ENCODE measurements at places on chromosomes 6 and 20.

DNA sequence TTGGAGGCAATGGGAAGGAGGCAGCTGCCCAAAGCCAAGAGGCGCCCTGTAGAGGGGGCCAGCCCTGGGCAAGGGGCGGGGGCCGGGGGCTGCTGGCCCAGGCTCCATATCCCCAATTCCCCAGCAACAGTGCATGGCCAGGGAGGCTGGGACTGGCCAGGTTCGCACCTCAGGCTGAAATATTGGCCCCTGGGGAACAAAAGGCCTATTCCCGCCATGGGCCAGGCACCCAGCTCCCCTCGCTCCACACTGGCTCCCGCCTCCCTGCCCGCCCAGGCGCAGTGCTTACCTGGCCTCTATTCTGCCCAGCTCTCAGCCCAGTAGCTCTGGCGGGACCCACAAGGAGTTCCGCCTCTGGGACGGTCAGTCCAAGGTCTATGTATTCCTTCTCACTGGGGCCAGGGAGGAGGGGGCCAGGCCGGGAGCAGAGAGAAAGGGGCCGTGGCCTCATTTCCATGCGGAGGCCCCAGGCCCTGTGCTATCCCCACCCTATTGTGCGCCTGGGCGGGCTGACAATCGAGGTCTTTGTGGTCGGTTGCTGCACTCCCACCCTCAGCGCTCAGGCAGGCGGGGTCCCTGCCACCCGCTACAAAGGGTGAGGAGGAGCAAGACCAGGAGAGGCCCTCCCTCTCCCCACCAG lies 42.3 kb downstream of the YTHDF1 start:
- no peak for DNase-seq

GRCh38 chr6:138594758-138595140 lies 95.5 kb upstream of the NHSL1 start:
- DNase-seq, result no peak

DNA sequence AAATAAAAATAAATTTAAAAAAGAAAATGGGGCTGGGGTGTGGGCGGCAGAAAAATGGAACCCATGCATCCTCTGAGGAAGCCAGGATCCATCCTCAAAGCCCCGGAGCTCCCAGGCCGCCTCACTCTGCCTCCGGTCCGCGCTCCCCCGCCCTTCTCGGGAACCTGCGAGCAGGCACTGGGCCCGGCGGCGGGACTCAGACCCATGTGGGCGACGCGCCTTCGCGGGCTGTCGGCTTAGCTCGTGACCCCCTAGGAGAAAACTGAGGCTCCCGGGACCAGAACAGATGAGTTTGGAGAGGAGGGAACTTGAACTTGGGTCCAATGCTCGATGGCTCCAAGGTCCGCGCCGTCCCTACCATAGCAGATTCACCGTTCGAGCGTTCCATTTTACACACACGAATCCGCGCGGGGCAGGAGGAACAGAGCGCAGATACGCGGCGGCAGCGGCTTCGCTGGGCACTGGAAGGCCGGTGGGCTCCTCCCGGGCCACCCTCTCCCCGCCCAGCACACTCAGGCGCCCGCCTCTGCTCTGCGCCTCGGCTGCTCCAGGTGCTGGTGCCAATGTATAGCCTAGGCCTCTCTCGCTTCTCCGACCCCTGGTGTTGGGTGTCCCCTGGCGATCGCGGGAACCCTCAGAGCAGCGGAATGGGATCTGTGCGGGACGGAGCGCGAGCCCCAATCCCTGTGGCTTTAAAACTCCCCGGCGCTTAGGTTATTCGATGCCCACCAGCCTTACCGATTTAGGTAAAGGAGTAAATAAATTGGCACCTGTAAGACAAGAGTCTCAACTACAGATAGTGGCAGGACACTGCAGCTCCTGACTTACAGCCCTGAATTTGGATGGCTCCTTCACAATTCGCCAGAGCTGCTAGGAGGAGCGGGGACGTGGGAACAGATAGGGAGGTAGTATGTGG lies 39.2 kb downstream of the DPPA5 start:
- no peak for DNase-seq

GRCh38 chr6:126947070-126947469 lies 171.4 kb upstream of the RSPO3 start:
- DNase-seq, result no peak

DNA sequence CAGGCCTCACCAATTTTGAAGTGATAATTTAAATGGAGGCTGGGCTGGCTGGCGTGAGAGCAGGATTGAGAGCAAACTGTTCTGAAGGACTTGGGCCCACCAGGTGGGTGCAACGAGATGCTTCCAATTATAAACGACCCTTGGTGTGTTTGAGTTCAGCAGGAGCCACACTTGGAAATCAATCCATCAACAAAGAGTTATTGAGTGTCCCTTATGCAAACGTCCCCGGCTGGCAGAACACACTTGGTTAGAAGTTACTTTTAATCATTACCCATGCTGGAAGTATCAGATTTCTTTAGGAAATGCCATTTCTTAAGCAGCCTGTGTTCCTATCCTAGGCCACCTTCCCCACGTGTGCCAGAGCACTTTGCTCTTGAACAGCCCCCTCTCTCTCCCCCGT lies 37.8 kb upstream of the ZNF831 start:
- DNase-seq, result no peak

DNA sequence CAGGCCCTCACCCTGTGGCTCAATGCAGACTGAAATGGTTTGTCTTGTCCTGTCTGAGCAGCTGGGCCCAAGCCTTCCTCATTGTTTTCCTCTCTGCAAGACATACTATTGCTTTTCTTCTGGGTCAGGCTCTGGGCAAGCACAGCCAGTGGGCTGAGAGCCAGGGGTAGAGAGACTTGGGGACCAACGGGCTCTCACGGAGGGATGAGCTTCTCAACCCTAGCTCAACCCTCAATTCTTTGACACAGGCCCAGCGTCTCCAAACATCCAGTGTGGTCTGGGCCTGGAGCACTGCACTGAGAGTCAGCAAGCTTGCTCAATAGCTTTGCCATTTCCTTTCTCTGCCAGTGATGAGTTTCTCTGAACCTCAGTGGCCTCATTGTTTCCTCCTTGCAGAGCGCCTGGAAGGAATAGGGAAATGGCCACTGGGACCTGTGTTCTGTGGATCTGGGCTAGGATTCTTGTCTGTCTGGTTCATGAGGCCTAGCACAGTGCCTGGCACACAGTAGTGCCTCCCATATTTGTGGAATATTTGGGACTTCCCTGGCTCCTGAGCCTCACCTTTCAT lies 9.3 kb downstream of the ANGPT4 start:
- DNase-seq, result no peak

- DNase-seq, result no peak
Measured at GRCh38 chr6:76681781-76682180, 609.3 kb upstream of the IMPG1 start.

GRCh38 chr6:28764014-28764723 lies 159.6 kb downstream of the TRIM27 start:
- DNase-seq, result no peak

GRCh38 chr6:41692730-41693129 lies 42.7 kb downstream of the TFEB start:
- DNase-seq, result no peak

DNA sequence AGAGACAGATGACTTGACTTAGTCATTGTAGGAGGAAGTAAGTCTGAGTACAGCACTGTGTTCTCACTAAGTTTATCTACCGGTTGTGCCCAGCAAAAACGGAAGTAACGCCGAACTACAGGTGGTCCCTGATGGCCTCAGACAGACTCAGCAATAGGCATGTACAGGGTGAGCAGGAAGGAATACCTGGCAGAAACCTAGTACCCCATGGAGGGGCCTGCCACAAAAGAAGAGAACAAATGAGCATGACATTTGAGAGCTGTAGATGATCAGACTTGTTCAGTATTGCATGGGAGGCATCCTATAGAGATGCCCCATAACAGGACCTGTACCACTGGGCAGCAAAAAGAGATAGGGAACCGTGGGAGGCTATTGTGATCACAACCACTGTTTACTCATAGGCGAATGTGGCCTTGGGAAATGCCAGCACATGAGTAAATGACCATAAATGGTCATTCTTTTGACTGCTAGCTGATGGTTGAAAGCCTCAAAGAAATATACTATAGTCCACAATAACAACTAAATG lies 106.4 kb upstream of the TAB2 start:
- no peak for DNase-seq

- no peak for DNase-seq
Measured at GRCh38 chr6:44058617-44059358, 68.5 kb downstream of the MRPL14 start.

- DNase-seq, result no peak
Measured at GRCh38 chr6:108661982-108662381, 101.3 kb downstream of the FOXO3 start.

DNA sequence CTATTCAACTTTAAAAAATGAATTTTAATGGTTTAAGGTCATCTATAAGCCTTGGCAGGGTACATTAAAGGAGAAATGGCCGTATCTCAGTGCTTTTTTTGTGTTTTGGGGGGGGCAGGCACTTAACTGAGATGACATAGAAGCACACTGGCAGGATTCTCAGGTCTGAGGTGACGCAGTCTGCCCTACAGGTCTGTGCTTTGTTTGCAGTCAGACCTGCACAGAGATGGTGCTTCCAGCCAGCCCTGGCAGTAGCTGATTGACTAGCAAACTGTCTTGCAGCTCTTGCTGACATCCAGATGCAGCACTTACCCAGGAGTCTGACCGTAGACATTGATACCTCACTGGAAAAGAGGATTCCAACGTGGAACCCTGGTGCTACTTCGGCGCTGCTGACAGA lies 249.1 kb downstream of the FOXC1 start:
- no peak for DNase-seq

- DNase-seq, result no peak
Measured at GRCh38 chr20:5267092-5267491, 49.7 kb downstream of the PROKR2 start.

DNA sequence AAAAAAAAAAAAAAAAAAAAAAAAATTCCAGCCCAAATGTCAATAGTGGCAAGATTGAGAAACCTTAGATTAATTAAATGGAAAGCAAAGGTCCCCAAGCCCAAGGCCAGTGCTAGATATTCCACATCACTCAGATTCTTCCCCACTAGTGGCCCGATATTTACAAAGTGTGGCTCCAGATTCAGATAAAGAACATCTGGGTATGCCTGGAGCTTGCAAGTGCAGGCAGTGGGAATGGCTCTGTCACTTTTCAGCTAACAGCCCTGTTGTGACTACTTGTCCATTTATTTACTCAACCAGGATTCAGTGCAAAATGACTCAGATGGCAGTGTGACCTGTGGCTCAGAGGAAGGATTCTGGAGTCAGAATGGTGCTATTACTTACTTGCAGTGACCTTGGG lies 8.2 kb upstream of the KCNB1 start:
- no peak for DNase-seq

- DNase-seq, result no peak
Measured at GRCh38 chr20:20491110-20491783, 123.3 kb downstream of the INSM1 start.

DNA sequence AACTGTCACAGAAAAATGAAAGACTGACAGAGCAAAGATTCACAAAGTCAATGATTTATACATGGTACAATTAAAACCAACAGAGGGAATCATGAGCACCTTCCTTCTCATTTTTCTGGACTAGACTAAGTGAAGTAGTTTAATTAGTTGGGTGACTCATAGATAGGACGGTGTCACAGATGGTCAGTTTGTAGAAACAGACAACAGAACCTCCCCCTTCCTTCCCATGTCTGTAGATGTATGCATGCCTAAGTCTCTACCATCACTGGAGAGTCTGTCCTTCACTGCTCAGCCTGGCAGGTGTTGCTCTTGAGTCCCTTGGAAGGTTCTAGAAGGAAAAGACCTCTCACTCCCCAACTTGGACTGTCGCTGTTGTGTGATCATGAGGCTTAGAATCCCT lies 75.4 kb upstream of the EEF1E1 start:
- DNase-seq, result no peak

- DNase-seq, result no peak
Measured at GRCh38 chr6:71103130-71103529, 146.3 kb upstream of the B3GAT2 start.

- no peak for DNase-seq
Measured at GRCh38 chr6:126753606-126754005, 364.9 kb upstream of the RSPO3 start.

GRCh38 chr6:142823256-142823902 lies 121.6 kb downstream of the HIVEP2 start:
- DNase-seq, result no peak

- no peak for DNase-seq
Measured at GRCh38 chr6:132530293-132530974, 7.6 kb upstream of the TAAR9 start.

DNA sequence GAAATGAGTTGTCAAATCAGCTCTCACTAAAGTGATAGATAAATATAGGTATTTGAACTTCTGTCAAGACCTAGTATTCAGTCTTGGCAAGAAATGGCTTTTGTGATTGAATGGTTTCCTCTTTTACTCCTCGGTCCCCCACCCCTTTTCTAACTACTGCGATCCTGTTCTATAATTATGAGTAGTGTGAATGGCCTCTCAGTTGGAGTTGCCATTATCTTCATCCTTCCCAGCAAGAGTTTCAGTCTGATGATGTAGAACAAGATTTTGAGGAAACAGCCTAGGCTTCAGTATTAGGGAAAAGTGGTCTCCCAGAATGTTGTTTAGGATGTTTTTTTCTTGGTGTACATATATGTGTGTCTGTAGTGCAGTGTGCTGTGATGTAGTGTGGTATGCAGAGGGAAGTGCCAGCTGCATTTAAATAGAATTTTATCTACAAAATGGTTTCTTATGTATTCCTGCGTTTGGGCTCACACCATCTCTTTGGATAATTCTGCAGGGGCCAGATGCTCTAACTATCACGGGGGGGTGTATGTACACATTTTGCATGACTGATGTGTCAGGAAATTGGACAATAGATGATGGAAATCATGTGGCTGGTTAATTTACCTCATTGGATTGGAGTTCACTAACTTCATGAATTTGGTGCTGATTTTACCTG lies 180.1 kb upstream of the MMS22L start:
- DNase-seq, result no peak

GRCh38 chr20:610130-611046 lies at the start of gene TCF15:
TCF15 (minus strand) TSS chr20:610309; CDS start chr20:610237, 72 bp downstream.
- no peak for DNase-seq

Data from cortex of kidney (tissue), 1 donor.